Activated CD4-positive, alpha-beta T cell treated with anti-CD3 and anti-CD28 coated beads, Interleukin-2, amount 10 ng/mL, durations not matched to agents 7 days and 5 days (primary cell): ENCODE measurements at places on chromosomes 4 and X.

- DNase-seq: no peak
Measured at GRCh38 chr4:23384741-23385140, 505.1 kb downstream of the PPARGC1A start.

DNA sequence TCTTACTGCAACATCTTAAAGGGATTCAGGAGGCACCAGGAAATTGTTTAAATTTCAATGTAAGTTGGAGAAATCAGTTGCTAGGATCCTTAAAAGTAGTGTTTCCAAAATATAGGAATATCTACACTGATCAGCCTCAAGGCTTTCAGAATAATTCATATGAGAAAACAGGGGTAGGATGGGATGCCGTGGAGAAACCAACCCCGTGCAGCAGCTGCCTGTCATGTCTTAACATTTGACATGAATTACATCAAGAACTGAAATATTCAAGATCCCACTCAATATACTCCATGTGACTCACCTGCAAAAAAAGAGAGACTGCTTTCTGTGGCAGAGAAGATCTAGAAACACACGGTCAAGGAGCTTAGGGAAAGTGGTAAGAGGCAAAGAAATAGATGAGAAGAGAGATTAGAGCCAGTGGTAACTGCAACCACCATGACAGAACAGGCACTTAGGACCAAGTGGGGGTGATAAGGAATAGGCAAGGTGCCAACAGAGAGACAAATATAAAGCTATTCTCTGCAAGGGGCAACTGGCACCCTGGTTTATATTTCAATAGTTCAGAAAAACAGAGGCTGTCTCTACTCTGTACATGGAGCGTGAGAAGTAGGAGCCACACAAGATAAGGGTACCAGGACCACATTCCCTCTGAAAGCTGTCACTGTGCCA, 64.0 kb downstream of the SLC39A8 start:
- DNase-seq: no peak

DNA sequence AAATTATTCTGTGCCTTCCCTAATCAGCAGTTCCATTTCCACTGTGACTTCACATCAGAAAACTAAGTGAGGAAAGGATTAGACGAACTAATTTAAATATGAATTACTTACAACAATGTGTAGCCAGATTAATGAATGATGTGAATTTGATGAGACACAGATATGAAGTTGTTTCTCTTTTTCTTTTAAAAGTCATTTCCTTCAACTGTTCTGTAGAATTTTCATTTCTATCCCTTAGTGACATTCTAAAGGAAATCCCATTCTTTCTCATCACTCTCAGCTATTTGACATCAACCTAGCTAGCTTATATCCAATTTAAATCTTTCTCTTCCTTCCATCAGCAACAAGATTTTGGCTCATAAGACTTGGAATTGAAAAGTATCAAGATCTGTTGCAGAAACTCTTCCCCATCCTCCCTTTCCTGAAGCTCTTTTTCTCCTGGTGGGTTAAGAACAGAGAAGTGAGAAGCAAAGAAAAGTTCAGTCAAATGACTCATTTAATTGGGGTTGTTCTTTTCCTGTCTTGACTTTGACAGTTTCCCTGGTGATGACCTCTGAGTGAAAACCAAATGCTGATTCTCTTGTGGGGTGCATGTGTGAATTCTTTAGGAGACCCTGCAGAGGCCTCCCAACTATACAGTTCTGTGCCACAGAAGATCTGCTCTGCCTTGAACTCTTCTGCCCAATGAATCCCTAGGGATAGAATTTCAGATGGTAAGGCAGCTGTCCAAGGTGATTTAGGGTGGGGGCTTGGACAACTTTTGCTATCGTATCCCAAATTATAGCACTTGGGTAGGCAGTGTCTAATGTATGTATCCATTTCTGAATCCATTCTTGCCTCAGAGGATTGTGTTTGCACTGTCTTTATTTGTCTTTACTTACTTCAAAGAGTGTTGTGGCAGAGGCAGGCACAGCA, 232.5 kb upstream of the GPRIN3 start:
- DNase-seq: no peak

DNA sequence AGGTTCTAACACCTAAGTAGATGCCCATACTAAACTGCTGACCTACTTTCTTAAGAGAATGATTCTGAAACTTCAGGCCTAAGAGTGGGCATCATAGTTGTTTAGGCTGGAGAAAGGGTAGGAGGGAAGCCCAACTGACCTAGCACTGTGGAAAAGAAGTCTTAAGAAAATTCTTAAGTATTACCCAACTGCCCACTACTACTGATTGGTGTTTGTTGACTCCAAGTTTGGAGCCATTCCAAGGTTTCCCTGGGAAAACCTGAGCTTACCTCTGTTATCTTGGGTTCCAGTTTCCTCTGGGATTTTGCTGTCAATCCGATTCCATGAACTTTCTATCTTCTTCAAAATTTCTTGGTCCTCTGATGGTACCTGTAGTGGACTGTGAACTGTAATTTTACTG, 23.9 kb downstream of the ANKRD17 start:
- DNase-seq: no peak

DNA sequence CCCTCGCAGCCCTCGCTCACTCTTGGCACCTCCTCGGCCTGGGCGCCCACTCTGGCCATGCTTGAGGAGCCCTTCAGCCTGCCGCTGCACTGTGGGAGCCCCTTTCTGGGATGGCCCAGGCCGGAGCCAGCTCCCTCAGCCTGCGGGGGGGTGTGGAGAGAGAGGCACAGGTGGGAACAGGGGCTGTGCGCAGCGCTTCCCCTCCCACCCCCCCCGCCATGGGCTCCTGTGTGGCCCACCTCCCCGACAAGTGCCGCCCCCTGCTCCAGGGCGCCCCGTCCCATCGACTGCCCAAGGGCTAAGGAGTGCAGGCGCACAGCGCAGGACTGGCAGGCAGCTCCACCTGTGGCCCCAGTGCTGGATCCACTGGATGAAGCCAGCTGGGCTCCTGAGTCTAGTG, 220.2 kb downstream of the STPG2 start:
- DNase-seq: no peak

DNA sequence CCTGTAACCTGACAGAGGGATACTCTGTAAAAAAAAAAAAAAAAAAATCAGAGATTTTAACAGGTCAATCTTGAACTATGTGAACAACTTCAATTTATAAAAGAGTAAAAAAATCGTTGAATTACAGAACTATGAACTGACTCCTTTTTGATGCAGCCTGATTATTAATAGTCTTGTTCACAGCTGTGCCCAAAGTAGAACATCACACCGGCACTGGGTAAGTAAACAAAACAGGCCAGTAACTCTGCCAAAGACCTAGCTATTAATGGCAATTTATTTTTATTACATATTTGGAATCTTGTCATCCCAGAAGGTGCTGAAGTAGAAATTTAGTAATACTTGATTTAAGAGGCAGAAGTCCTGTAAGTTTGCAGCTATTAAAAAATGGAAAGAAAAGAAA, 31.4 kb downstream of the CPE start:
- no peak for DNase-seq

- DNase-seq: no peak
Measured at GRCh38 chr4:107034996-107035818, 906 bp downstream of the DKK2 start.

GRCh38 chr4:133130171-133130570, 18.9 kb upstream of the PCDH10 start:
- DNase-seq: no peak
